Activated CD4-positive, alpha-beta memory T cell treated with anti-CD3 and anti-CD28 coated beads for 36 hours (primary cell): ENCODE measurements at places on chromosomes 3 and 15.

GRCh38 chr3:59121346-59122144, 71.7 kb upstream of the CFAP20DC start:
- DNase-seq, result no peak
- H3K27ac ChIP-seq, result no peak overlapping the region
- no peaks in the 10 kb centered on the region for H3K36me3 ChIP-seq
- no peaks in the 10 kb centered on the region for H3K27me3 ChIP-seq

GRCh38 chr15:64568765-64569164, 108.4 kb downstream of the ZNF609 start:
- no peaks in the 10 kb centered on the region for H3K27me3 ChIP-seq
- DNase-seq, result no peak
- no peak overlapping the region for H3K27ac ChIP-seq
- peaks cover 52% of the 10 kb centered on the region for H3K4me1 ChIP-seq

DNA sequence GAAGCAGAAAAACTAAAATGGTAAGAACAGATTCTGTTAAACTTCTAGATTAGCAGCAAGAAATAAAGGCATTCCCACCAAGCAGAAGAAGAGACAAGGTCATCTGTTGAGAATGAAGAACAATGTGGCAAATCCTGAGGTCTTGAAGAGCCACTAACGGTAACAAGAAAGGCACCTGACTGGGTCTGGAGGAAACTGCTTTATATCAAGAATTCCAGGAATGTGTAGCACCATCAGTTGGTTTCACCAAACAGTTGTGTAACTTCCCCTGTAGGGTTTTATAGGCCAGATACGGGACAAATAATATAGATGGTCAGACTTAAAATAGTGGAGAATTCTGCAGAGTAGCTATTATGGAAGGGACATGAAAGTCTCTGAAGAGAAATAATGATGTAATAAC, 57.3 kb downstream of the ACAP2 start:
- peaks cover 26% of the 10 kb centered on the region for H3K4me1 ChIP-seq
- no peak overlapping the region for H3K27ac ChIP-seq
- no peaks in the 10 kb centered on the region for H3K27me3 ChIP-seq
- peaks cover 7% of the 10 kb centered on the region for H3K36me3 ChIP-seq

- H3K36me3 ChIP-seq, result peaks cover 31% of the 10 kb centered on the region
- H3K4me1 ChIP-seq, result peaks cover 31% of the 10 kb centered on the region
- peak; percentile 97 for DNase-seq
Measured at GRCh38 chr3:196081834-196082618, at the start of gene TFRC. Gene TFRC (minus strand): TSS chr3:196082090. CDS start chr3:196077099, 4,991 bp downstream.

DNA sequence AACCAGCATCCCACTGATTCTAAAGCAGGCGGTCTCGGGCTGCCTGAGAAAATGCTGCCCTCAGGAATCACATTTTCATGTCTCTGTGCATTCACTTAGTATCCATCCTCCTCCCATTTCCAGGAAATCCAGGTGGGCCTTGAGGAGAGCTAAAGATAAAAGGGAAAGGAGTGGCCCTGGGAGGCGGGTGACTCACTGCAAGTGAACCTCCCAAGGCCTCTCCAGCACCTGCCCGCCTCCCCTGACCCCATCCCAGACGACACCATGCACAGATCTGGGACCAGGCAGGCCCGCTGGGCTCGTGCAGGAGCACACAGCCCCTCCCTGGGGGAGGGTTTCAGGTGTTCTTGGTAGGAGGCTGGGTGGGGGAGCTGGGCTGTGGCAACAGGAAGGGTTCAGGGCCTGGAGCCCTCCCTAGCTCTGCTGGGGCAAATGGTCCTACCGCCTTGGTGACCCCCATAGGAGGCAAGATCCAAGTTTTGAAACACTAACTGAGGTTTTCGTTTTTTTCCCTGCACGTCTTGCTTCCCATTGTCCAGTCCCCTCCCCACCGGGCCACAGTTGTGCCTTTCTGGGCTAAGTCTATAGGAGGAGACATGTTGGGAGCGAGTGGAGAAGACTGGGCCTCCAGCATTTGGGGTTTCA, 22.2 kb downstream of the MELTF start:
- no peak for DNase-seq
- no peaks in the 10 kb centered on the region for H3K36me3 ChIP-seq
- no peaks in the 10 kb centered on the region for H3K27me3 ChIP-seq
- H3K4me1 ChIP-seq, result peaks cover 8% of the 10 kb centered on the region

- H3K36me3 ChIP-seq, result peaks cover 20% of the 10 kb centered on the region
- H3K4me1 ChIP-seq, result no peaks in the 10 kb centered on the region
- DNase-seq, result no peak
- H3K27ac ChIP-seq, result no peak overlapping the region
- no peak overlapping the region for H3K4me3 ChIP-seq
- no peaks in the 10 kb centered on the region for H3K27me3 ChIP-seq
Measured at GRCh38 chr3:121443456-121443855, 102.3 kb downstream of the POLQ start.

- H3K27ac ChIP-seq, result no peak overlapping the region
- H3K27me3 ChIP-seq, result peaks cover 29% of the 10 kb centered on the region
- no peak overlapping the region for H3K4me3 ChIP-seq
- H3K4me1 ChIP-seq, result peaks cover 14% of the 10 kb centered on the region
- H3K36me3 ChIP-seq, result no peaks in the 10 kb centered on the region
Measured at GRCh38 chr3:12393894-12394293, 90.4 kb upstream of the TSEN2 start.

- no peaks in the 10 kb centered on the region for H3K27me3 ChIP-seq
- H3K27ac ChIP-seq, result peak overlapping the region; percentile 66
- no peak overlapping the region for H3K4me3 ChIP-seq
- no peak for DNase-seq
- H3K36me3 ChIP-seq, result peaks cover 51% of the 10 kb centered on the region
Measured at GRCh38 chr15:64158363-64159134, 4.3 kb downstream of the PPIB start.

DNA sequence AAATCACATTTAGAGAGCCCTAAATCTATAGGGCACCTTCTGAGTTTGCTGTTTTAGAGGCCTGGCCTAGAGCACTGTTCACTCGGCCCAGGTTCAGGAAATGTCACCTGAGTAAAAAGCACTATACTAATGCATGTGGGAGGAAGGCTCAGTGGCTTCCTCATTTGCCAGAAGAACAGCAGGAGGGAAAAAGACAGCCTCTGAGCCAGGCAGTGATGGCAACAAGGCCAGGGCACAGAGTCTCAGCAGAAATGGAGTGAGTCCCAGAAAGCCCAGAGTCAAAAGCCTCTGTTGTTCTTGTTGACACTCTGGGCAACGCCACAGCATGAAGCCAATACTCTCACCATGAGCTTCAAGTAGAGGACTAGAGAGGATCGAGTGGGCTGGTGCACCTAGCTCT, 25.9 kb downstream of the LTF start:
- H3K27ac ChIP-seq, result no peak overlapping the region
- peaks cover 17% of the 10 kb centered on the region for H3K4me1 ChIP-seq
- H3K4me3 ChIP-seq, result no peak overlapping the region
- no peak for DNase-seq

- H3K4me1 ChIP-seq, result no peaks in the 10 kb centered on the region
- no peak overlapping the region for H3K4me3 ChIP-seq
- no peak overlapping the region for H3K27ac ChIP-seq
- no peak for DNase-seq
Measured at GRCh38 chr3:23153436-23153835, 49.7 kb upstream of the UBE2E2 start.

- peak; percentile 20 for DNase-seq
- H3K27ac ChIP-seq, result peak overlapping the region; percentile 76
- H3K36me3 ChIP-seq, result no peaks in the 10 kb centered on the region
Measured at GRCh38 chr15:94205366-94205765, 26.0 kb upstream of the MCTP2 start.

DNA sequence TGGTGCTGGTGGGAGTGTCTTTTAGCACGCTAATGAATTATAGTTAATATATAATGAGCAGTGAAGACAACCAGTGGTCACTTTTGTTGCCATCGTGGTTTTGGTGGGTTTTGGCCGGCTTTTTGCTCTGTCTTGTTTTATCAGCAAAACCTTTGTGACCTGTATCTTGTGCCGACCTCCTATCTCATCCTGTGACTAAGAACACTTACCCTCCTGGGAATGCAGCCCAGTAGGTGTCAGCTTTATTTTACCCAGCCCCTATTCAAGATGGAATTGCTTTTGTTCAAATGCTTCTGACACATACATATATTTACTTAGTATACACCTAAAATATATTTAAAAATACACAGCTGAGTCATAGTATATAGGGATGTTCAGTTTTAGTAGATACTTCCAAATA, 770.3 kb downstream of the PDCD6IP start:
- H3K36me3 ChIP-seq, result no peaks in the 10 kb centered on the region
- H3K27me3 ChIP-seq, result no peaks in the 10 kb centered on the region

DNA sequence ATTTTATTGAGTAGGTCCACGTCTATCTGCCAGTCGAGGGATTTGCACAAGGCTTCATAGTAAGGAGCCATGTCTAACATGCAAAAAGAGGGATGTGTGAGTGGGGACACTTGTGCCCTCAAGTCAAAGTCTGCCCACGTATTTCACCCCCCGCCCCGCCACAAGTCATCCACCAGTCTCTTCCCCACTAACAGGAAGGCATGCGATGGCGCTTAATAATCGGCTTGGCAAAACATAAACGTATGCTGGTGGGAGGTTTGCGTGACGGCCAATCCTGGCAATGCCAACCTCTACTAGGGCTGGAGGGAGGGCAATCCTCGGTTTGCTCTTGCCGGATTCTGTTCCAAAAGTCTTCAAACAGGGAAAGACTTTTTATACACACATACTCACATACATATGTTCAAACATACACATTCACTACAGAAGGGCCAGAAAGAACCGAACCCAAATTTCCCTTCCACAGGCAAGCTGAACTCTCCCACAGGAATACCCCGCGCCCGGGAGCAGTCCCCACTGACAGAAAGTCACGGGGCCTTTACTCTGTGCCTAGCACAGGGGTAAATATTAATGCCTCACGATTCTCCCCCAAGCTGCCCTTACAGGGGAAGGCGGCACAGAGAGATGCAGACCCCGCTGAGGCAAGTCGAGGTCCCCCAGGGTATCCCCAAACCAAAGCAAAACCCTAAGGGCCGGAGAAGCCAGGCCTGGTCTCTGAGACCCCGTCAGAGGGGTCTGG, 675 bp downstream of the PSMD6 start:
- peak overlapping the region; percentile 85 for H3K4me3 ChIP-seq
- H3K4me1 ChIP-seq, result peaks cover 29% of the 10 kb centered on the region
- peaks cover 27% of the 10 kb centered on the region for H3K36me3 ChIP-seq
- DNase-seq, result peak; percentile 55
- H3K27me3 ChIP-seq, result no peaks in the 10 kb centered on the region

GRCh38 chr15:66144978-66145725, 108.4 kb downstream of the MEGF11 start:
- no peak overlapping the region for H3K4me3 ChIP-seq
- no peak for DNase-seq
- H3K27me3 ChIP-seq, result peaks cover 2% of the 10 kb centered on the region
- no peaks in the 10 kb centered on the region for H3K36me3 ChIP-seq
- H3K4me1 ChIP-seq, result peaks cover 2% of the 10 kb centered on the region

DNA sequence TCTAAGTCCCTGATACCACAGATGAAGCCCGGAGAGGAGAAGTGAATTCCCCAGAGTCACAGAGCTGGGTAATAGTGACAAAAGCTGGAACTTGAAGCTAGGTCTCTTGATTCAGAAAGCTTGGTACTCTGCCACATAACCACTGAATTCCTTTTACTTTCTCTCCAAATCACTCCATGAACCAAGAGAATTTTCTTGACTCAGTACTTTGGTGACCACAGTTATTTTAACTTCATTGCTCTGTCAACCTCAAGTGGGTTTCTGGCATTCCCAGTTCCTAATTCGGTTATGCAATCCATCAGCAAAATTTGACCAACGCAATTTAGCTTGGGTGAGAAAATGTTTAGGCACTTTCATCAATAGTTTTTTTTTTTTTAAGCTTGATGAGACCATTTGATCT, 61.0 kb upstream of the PPARG start:
- no peak overlapping the region for H3K27ac ChIP-seq
- H3K36me3 ChIP-seq, result no peaks in the 10 kb centered on the region
- H3K4me1 ChIP-seq, result peaks cover 4% of the 10 kb centered on the region

DNA sequence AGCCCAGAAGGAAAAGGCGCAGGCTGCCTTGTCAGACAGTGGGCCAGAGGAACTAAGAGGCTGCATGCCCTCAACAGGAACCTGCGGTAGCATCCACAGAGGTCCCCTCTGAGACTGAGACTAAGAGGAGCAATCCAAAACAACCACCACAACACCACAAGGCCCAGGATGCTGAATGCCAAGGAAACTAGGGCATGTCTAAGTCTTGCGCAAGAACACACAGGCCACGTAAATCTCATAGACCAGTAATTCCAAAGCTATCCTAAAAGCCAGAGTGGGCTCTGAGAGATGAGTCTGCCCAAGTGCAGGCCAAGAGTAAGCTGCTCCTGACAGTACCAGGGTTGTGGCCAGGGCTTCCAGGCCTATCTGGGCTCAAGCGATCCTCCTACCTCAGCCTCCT, 12.9 kb downstream of the MON1A start:
- H3K4me1 ChIP-seq, result no peaks in the 10 kb centered on the region
- no peak overlapping the region for H3K27ac ChIP-seq
- no peak for DNase-seq
- H3K4me3 ChIP-seq, result no peak overlapping the region

- peaks cover 29% of the 10 kb centered on the region for H3K36me3 ChIP-seq
- H3K4me1 ChIP-seq, result peaks cover 18% of the 10 kb centered on the region
- H3K4me3 ChIP-seq, result no peak overlapping the region
- no peaks in the 10 kb centered on the region for H3K27me3 ChIP-seq
Measured at GRCh38 chr15:78007964-78008886, 69.3 kb downstream of the TBC1D2B start.

DNA sequence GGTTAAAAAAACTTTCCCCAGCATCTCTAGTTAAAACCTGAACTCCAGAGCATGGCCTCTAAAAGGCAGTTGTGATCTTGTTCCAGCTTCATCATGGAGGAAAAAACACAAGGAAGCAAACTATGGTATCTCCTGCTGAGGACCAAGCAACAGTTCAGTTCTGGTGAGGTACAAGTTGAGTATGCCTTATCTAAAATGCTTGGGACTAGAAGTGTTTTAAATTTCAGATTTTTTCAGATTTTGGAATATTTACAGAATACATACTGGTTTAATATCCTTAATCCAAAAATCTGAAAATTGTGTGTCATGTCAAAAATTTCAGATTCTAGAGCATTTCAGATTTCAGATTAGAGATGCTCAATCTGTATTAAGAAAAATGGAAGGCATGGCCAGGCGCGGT, 9.7 kb downstream of the DBR1 start:
- H3K27me3 ChIP-seq, result no peaks in the 10 kb centered on the region
- H3K27ac ChIP-seq, result no peak overlapping the region
- DNase-seq, result no peak

- H3K27me3 ChIP-seq, result peaks cover 16% of the 10 kb centered on the region
- no peak overlapping the region for H3K27ac ChIP-seq
- no peaks in the 10 kb centered on the region for H3K36me3 ChIP-seq
- no peaks in the 10 kb centered on the region for H3K4me1 ChIP-seq
- DNase-seq, result no peak
- H3K4me3 ChIP-seq, result no peak overlapping the region
Measured at GRCh38 chr15:30046430-30046829, 36.3 kb upstream of the GOLGA8J start.
